ENCODE measurements at places on chromosomes 13 and 19. TPM values are rescaled to one million over a fixed set of nuclear protein-coding genes. Genes with fewer than 3 reads are reported as not detected.

GRCh38 chr19:14411938-14412245, 7.2 kb downstream of the DDX39A start:
- DNase-seq: no peak

The TJP3 gene
- total RNA-seq: 9.0 TPM

GRCh38 chr19:2332341-2333026, 4.0 kb downstream of the SPPL2B start:
- peak; percentile 79 for DNase-seq

GRCh38 chr13:32164622-32165268, 133.2 kb downstream of the FRY start:
- DNase-seq: no peak

- DNase-seq: peak; percentile 92
Observed at GRCh38 chr19:19597809-19598306, 20.6 kb downstream of the PBX4 start.

The FXYD3 gene
- not detected for total RNA-seq

The CLDN10 gene
- not detected for total RNA-seq

- DNase-seq: no peak
Observed at GRCh38 chr13:102033857-102034331, 368.0 kb downstream of the FGF14 start.

The CEACAM21 gene
- 34.9 TPM for total RNA-seq

DNA sequence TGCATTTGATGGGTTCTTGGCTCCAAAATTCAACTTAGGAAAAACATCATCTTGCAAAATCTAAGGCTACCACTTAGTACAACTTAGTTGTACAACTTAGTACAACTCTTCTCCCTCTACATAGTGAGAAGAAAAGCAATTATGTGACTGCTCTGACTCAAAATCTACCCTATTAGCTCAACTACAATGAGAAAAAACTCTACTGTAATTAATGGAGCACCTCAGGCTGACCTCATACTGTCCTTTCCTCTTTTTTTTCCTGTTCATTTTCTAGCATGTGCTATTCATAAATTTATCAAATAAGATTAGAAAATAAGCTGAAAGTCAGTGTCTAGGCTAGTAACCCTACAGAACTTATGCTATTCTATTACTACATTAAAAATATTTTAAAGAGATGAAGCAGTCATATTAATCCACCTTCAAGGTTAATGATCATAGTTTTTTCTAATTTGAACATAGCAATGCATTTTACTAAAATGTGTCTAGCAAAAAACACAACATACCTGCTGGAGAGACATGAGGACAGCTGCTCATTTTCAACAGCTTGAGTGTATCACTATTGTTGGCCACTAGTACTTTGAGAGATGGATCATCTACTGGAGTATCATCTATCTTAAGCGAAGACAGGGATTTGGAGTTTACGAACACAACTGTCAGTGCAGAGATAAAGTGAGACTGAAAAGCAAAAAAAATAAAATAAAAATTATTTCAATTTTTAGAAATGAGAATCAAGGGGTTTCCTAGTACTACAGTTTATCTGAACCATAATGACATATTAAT, 11.9 kb downstream of the FBXL3 start:
- DNase-seq: no peak

DNA sequence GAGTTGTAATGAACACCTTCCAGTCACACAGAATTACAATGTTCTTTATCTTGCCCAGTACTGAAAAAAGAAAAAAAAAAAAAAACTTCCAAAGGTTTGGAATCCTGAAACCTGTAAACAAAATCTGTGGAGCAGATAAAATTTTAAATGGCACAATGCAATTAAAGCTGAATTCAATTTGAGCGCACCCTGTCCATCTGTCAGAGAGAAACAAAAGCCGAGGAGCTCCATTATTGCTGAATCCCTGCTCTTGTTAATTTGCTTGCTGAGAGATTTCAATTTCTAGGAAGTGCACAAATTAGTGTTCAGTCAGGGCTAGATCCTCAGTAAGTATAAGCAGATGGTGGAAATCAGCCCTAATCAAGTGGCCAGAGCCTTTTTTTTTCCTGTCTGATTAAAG, 65.2 kb downstream of the DACH1 start:
- no peak for DNase-seq

DNA sequence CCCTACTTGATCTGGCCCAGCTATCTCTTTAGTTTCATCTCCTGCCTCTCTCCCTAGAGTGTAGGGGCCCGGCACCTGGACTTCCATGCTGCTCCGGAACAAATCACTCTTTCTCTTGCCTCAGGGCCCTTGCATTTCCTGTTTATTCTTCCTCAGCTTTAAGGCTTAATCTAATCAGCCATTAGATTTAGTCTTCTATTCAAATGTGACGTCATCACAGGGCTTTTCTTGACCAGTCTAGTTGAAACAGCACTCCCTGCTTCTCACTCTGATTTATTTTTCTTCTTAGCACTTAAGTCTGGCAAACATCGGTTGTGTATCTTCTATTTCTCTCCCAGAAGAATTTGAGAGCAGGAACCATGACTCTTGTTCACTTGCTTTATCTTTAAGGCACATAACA, 564.1 kb downstream of the EFNB2 start:
- DNase-seq: no peak

- no peak for DNase-seq
Observed at GRCh38 chr19:29294343-29294811, 81.4 kb upstream of the UQCRFS1 start.

The KCNN1 gene
- not detected for total RNA-seq

- DNase-seq: peak; percentile 35
Observed at GRCh38 chr19:57103573-57104277, 16.1 kb upstream of the USP29 start.

The KEAP1 gene
- total RNA-seq: 10.5 TPM

GRCh38 chr19:31278555-31279435, 70.4 kb downstream of the TSHZ3 start:
- no peak for DNase-seq

GRCh38 chr13:45298206-45298505, 42.8 kb downstream of the TPT1 start:
- DNase-seq: no peak

- DNase-seq: no peak
Observed at GRCh38 chr13:25795277-25795676, 256.5 kb downstream of the SHISA2 start.

GRCh38 chr19:38506723-38507550, 73.4 kb downstream of the RYR1 start:
- peak; percentile 92 for DNase-seq

The CYSLTR2 gene
- total RNA-seq: 2.7 TPM

DNA sequence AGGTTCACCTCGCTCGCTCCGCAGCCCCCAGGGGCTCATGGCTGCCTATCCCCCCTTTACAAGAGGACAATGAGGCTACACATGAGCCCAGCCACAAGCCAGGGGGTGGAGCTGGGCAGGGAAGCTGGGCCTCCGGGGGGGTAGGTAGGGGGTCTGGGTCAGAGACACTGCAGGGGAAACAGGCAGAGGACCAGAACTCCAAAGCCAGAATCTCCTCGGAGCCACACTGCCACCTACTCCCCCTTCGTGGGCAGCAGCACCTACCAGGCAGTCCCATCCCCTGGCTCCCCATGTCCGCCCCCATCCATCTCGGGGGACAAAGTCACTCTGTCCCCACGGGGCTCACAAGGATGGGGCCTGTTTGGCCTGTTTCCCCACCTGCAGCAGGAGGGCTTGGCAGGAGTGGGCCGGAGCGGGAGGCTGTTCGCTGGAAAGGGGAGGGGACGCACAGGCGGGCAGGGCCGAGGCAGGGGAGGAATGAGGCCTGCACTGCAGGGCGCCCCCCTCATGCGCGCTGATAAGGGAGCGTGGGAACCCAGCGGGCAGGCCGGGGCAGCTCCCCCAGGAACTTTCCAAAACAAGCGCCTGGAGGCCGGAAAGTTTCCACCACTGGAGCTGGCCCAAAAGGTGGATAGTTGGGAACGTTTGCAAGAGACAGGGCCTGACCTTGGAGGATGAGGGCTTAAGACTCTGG, 545 bp upstream of the ISYNA1 start:
- no peak for DNase-seq

DNA sequence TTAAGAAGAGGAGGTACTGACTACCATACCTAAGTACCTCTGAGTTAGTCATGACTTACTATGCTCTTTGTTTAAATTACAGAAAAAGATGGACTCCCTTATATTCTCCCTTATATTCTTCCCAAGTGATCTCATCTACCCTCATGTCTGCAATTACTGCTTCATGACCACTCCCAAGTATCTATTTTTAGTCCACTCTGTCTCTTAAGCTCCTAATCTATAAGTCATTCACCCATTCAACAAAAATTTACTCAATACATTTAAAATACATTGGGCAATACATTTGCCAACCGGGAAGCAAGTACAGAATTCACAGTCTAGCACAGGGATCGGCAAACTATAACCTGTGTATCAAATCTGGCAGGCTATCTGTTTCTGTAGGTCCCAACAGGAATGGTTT, 42.6 kb downstream of the KPNA3 start:
- no peak for DNase-seq

The FFAR1 gene
- not detected for total RNA-seq

DNA sequence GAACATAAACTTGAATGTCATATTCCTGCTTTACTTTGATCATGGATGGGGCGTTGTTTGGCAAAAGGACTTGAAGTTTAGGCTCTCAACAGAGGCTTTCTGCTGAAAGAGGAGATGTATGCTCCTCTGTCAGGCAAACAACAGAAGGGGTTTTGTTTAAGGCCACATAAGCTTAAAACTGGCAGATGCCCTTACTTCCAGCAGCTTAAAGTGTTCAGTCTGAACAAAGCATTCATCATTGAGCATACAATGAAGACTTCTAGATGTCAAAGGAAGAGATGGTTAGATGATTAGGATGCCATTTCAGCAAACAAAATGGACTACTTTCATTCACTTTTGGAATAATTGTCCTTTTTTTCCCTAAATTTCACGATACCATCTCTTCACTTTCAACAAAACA, 484.5 kb downstream of the SLITRK6 start:
- DNase-seq: no peak

Data from CD4-positive, alpha-beta T cell (primary cell).